ENCODE measurements at places on chromosomes 5 and 9.

DNA sequence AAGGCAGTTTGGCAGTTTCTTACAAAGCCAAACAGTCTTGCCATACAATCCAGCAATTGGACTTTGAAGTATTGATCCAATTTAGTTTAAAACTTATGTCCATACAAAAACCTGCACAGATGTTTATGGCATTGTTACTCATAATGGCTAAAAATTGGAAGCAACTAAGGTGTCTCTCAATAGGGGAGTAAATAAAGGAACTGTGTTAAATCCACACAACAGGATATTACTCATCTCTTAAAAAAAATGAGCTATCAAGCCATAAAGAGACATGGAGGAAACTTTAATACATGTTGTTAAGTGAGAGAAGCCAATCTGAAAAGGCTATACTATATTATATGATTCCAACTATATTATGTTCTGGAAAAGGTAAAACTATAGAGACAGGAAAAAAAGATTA is 313.6 kb upstream of the CD180 start:
- DNase-seq, result no peak

- no peak for DNase-seq
These were observed 15.1 kb downstream of the LPAR1 start for GRCh38 chr9:111023128-111023527.

GRCh38 chr9:16794871-16795639 is 75.4 kb downstream of the BNC2 start:
- DNase-seq, result no peak

GRCh38 chr5:173352366-173353349 is 24.4 kb upstream of the STC2 start:
- DNase-seq, result no peak

DNA sequence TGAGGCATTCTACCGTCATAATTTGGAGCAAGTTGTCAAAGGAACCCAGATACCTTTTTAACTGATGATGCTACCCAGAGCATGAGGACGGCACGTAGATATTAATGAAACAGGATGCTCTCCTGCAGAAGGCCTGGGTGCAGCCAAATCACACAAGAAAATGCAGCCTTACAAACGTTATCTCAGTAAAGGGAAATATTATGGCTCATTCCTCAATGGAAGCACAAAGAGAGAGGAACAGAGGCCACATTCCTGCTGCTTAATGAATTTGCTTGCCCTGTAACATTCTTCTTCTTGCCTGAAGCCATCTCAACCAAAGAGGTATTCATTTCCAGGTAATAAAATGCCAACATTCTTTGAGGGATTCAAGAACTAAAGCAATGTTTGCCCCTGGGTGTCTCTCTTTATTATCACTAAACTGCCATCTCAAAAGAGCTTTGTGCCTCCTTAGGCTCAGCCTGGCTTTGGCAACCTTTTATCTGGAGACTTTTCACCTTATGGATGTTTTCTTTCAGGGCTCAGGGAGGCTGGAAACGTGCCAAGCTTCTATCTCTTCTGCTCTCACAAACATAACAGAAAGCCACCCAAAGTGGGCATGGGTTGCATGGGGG is 92.9 kb downstream of the TNC start:
- DNase-seq, result no peak

Data from stimulated activated CD8-positive, alpha-beta memory T cell treated with anti-CD3 and anti-CD28 coated beads, Interleukin-7, amount 100 ng/mL, for 24 hours (primary cell).